ENCODE measurements at places on chromosomes 13 and 19.
A peak's percentile ranks its signal among the peaks of the same experiment; 100 is the strongest.

DNA sequence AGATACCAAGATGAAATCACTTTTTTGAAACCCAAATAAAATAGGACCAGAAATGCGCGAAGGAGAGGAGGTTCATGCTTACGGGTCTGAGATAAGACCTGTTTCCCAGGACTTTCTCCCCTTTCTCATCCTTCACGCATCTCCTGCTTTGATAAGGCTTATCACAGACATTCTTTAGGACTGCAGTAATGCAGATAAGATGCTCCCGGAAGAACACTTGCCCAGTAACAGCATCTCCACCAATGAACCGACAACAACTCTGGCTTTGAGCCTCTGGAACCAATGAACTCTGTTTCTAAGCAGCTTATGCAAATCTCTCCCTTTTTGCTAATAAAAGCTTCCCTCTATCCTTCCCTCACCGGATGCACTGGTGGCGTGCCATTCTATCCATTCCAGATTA is 783.4 kb upstream of the ARGLU1 start:
- no peak for DNase-seq

DNA sequence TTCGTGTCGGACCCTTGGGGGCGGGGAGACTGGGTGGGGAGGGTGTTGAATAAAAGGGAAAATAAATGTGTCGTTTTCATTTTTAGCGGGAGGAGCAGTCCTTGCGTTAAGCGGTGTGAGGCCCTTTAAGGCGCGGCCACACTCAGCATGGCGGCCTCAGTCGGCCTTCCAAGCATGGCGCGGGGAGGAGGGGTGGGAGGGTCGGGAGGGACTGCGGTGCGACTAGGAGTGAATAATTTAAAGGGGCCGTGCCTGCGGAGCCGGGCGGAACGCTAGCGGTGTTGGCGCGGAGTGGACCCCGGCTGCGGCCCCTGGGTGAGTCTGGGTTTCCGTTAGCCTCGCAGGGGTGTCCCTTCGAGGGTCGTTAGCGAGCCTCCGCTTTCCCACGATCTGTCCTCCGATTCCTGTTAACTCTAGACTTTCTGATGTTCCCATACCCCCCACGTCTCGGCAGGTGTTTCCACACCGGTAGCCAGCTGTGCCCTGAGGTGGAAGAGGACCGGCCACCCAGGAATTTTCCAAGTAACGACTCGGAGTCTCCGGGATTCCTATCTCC is 1.5 kb upstream of the PNPLA6 start:
- peak; percentile 91 for DNase-seq

GRCh38 chr19:16698914-16699313 is 20.7 kb upstream of the NWD1 start:
- DNase-seq: no peak

GRCh38 chr19:27925202-27925601 is 1287.7 kb downstream of the UQCRFS1 start:
- no peak for DNase-seq

DNA sequence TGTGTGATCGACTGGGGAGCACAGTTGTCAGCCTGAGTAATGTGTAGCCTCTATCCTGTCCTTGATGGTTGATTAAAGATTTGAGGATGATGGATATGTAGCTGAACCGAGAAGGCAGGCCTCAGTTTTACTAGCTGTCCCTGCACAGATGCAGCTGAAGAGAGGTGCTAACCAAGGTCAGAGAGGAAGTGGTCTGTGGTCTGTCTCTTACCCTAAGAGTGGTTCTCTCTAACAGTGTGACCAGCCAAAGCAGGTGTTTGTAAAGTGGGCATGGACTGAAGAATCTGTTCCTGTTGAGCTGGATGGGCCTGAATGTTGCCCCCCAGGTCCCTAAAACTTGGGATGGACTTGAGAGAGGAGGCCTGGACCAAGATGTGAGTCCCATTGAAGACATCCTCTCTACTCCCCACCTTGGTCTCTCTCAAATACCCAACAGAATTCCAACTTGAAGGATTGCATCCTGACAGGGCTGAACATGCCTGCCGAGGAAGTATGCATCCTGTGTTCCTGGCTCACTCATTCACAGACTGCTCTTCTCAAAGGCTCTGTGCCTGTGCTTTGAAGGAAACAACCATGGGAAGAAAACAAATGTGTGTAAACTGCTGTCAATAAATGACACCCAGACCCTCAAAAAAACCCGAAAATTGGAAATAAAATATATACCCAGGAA is 223.8 kb downstream of the MAB21L1 start:
- DNase-seq: no peak

- DNase-seq: no peak
These were observed 2.1 kb upstream of the B9D2 start for GRCh38 chr19:41366089-41366488.

- no peak for DNase-seq
These were observed 25.9 kb upstream of the OR10H2 start for GRCh38 chr19:15701757-15702533.

GRCh38 chr13:79648191-79648590 is 167.2 kb downstream of the NDFIP2 start:
- no peak for DNase-seq

- no peak for DNase-seq
These were observed 47.7 kb downstream of the DOCK9 start for GRCh38 chr13:98930151-98930591.

GRCh38 chr13:94503851-94504250 is 24.4 kb upstream of the DCT start:
- DNase-seq: no peak

- peak; percentile 80 for DNase-seq
These were observed 792 bp upstream of the LENG8 start for GRCh38 chr19:54448040-54448773.

- no peak for DNase-seq
These were observed 21.7 kb upstream of the CACTIN start for GRCh38 chr19:3648037-3648905.

- no peak for DNase-seq
These were observed 328.1 kb downstream of the MYO16 start for GRCh38 chr13:108957369-108958012.

DNA sequence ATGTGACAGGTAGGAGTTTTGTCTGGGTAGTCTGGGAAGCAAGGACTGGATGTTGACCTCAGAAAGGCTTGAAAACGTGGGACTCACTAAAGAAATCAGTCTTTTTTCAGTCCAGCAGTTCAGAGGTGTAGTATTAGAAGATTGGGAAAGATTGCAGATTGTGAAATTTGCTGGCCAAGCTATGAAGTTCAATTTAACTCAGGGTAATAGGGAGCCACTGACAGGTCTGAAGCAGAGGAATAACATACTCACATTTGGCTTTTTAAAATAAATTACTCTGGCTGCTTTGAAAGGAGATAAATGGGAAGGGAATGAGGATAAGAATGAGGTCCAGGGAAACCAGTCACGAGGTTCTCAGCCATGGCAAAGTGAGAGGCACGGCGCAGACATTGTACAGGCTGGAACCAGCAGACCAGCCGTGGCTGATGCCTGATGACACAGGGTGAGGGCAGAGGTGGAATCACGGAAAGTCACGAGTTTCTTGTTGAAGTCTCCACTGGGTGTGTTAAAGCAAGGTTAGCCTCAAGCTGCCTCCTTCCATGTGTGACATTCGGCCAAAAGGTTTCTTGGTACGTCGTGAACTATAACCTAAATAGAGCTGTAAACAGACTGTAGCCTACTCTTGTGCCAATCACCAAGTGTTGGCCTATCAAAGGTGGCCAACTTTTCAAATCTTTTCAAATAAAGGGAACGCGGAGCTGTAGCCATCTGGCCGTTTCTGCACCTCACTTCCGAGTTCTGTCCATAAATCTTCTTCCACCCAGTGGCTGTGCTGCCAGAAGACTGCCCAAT is 377.6 kb downstream of the IRS2 start:
- DNase-seq: no peak

GRCh38 chr13:42041011-42041683 is 7.3 kb upstream of the DGKH start:
- DNase-seq: no peak

- no peak for DNase-seq
These were observed 4.0 kb downstream of the NAPSA start for GRCh38 chr19:50361290-50362029.

DNA sequence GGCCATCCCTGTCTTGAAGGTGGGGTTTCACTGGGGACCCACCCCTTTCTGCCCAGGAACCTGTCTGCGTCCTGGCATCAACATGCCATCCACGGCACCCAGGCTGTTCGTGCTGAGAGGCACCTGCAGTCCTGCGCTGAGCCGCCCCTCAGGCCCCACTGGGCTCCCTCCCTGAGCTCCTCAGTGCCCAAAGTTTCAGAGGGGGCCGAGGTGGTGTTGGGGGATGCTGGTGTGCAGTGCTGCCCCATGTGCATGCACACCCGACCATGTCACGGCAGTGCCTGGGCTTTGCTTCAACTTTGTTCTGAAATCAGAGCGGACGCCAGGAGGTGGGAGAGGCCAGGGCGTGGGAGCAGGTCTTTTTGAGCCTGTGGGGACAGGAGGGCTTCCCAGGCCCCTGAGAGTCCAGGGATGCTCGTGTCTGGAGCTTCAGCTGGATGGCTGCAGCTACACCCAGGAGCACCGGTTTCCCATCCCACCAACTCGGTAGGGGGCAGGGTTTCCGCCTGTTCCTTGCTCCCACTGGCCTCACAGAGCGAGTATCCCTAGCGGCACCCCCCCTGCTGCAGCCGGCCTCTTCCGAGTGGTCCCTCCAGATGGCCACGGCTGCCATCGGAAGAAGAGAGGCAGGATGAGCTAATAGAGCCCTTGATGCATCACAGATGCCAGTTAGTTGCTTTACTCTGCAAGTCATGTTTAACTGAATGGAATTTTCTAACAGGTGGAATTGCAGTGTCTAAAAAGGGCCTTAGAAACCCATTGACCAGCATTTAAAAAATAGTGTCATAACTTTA is 44.0 kb downstream of the WDFY2 start:
- no peak for DNase-seq

DNA sequence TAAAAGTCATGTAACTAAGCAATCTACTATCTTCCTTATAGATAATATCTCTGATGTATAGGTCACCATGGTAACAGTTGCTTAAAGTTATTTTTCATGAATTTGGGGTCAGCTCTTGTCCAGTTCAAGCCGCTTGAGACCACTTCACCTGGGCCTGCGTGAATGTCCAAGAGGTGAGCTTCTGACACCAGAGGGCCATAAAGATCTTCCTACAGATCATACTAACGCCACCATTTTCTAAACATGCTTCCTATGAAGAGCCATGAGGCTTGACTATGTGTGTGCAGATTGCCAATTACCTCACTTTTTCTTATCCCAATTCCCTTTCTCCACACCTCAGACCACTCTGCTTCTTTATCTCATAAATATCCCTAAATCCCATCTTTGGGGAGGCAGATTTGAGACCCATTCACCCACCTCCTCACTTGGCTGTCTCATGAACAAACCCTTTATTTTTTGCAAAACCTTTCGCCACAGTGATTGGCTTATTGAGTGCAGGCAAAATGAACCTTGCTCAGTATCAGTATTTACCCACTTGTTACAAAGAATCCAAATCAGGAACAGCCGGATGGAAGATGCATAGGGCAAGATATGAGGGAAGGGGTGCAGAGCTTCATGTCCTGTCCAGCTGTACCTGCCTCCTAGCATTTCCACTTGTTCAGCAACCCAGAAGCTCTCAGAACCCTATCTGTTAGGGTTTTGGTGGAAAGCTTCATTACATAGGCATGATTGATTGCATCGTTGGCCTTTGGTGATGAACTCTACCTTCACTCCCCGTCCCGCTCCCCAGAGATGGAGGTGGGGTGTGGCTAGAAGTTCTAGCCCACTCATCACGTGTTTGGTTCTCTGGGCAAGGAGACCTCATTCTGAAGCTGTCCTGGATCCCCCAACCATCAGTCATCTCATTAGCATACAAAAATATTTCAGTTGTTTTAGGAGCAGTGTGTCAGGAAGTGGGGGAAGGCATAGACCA is 34.2 kb downstream of the FAM187B start:
- DNase-seq: no peak

DNA sequence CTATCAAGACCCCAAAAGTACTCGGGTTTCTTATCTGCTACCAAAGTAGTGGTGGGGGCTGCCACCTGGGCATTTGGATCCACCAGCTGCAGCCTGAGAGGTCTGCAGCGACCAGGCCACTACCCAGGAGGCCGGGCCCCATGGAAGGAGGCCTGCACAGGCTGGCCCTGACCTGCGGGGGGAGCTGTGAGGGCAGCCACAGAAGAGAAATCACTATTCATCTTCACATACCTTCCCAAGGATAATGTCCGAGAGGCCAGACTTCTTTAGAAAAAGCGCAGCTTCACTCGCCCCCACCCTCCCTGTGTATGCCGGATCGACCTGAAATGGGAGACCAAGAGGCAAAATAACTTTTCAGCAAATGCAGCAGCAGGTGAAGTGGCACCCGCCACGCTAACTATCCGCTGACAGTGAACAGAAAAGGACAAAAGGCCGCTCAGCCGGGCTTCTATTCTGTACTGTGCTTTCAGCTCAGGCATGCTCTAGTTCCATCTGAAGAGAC is 30.1 kb downstream of the EPS15L1 start:
- no peak for DNase-seq

- no peak for DNase-seq
These were observed 48.9 kb upstream of the CLDN10 start for GRCh38 chr13:95503662-95504061.

DNA sequence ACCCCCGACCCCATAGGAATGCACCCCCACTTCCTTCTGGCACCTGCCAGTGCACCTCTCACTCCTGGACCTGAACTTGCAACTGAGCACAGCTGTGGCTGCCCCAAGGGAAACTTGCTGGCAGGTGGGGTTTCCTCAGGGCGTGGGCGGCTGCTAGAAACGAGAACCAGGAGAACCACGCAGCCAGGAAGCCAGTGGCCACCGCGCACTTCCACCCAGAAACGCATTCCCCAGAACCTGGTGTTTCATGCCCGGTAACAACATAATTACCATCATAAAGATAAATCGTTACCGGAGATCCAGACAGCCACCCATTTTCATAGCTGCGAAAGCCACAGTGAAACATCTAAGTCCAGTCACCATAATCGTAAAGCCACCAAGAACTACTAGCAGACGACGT is 75.2 kb upstream of the C13orf46 start:
- DNase-seq: no peak

DNA sequence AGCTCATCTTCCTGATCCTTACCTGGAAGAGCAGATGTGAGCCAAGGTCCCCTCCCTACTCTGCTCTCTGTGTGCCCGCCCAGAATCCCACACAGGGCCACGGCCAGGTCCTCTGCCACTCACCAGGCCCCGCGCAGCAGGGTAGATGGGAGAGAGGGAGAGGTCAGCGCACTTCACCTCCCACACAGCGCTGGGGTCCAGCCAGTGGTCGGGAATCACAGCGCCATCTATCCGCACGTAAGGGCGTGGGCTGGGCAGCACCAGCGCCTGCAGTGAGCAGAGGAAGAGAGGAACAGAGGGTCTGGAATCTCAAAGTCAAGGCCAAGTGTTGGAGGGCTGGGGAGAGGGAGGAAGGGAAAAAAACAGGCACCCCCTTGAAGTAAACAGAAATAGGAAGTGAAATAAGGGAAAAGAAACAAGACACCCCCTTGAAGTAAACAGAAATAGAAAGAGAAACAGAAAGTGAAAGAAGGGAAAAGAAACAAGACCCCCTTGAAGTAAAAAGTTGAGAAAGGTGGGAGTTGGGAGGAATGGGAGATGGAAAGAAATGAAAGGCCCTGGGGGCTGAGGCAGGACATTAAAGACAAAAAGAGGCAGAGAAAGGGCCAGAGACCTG is 7.0 kb upstream of the PLA2G4C start:
- no peak for DNase-seq

GRCh38 chr19:10230861-10231611 is at the start of gene S1PR2:
TSS of gene S1PR2 (minus strand) at chr19:10231331. CDS start at chr19:10224905, 6,426 bp downstream.
- DNase-seq: peak; percentile 84
